Activated T-cell treated with anti-CD3 and anti-CD28 coated beads, Interleukin-2, amount 50 U/mL, for 4 hours (primary cell): ENCODE measurements at places on chromosomes 12 and 14. TPM values are rescaled to one million over a fixed set of nuclear protein-coding genes. Genes with fewer than 3 reads are reported as not detected.

GPR65 gene
- 4.8 TPM for total RNA-seq

RPL10L gene
- total RNA-seq, result not detected

RSRC2 gene
- total RNA-seq, result 97.3 TPM

PTMS gene
- total RNA-seq, result 29.4 TPM

CCND2 gene
- total RNA-seq, result 1,094 TPM

RFX4 gene
- total RNA-seq, result not detected

LRTM2 gene
- 0.34 TPM for total RNA-seq

CPSF6 gene
- total RNA-seq, result 95.3 TPM

HOXC12 gene
- not detected for total RNA-seq

PPP1R36 gene
- not detected for total RNA-seq

TAS2R20 gene
- 0.53 TPM for total RNA-seq

CELA1 gene
- not detected for total RNA-seq

CNTN1 gene
- total RNA-seq, result not detected

TC2N gene
- 12.9 TPM for total RNA-seq

FAM90A1 gene
- not detected for total RNA-seq

KLRC2 gene
- total RNA-seq, result 0.71 TPM

NXPH4 gene
- total RNA-seq, result 0.20 TPM

CD69 gene
- total RNA-seq, result 253 TPM

GTF2A1 gene
- 43.4 TPM for total RNA-seq

FAM222A gene
- total RNA-seq, result 4.8 TPM

WSCD2 gene
- total RNA-seq, result not detected

CCDC177 gene
- 0.05 TPM for total RNA-seq

TMEM253 gene
- not detected for total RNA-seq

PMCH gene
- total RNA-seq, result 0.30 TPM

LYZ gene
- 0.71 TPM for total RNA-seq

TMEM63C gene
- total RNA-seq, result 0.65 TPM

RNASE3 gene
- total RNA-seq, result not detected

RNFT2 gene
- 8.3 TPM for total RNA-seq

NPFF gene
- not detected for total RNA-seq

TMTC2 gene
- total RNA-seq, result 0.94 TPM

KIF5A gene
- 0.98 TPM for total RNA-seq

NGB gene
- not detected for total RNA-seq

PFKM gene
- total RNA-seq, result 79.0 TPM

IFNG-AS1 gene
- 0.95 TPM for total RNA-seq

KRT77 gene
- not detected for total RNA-seq

SLC24A4 gene
- 0.03 TPM for total RNA-seq

ZNF891 gene
- total RNA-seq, result 1.6 TPM

PAX9 gene
- total RNA-seq, result not detected

GLIPR1L2 gene
- total RNA-seq, result not detected

KRAS gene
- 16.5 TPM for total RNA-seq

PMEL gene
- total RNA-seq, result not detected

GYS2 gene
- total RNA-seq, result 0.08 TPM

BHLHE41 gene
- 0.05 TPM for total RNA-seq

IRAK3 gene
- 0.18 TPM for total RNA-seq

PRR4 gene
- 0.91 TPM for total RNA-seq

KCNH3 gene
- 1.6 TPM for total RNA-seq

CPM gene
- 101 TPM for total RNA-seq
